ENCODE measurements at places on chromosomes 5 and 9.
A peak's percentile ranks its signal among the peaks of the same experiment; 100 is the strongest.

DNA sequence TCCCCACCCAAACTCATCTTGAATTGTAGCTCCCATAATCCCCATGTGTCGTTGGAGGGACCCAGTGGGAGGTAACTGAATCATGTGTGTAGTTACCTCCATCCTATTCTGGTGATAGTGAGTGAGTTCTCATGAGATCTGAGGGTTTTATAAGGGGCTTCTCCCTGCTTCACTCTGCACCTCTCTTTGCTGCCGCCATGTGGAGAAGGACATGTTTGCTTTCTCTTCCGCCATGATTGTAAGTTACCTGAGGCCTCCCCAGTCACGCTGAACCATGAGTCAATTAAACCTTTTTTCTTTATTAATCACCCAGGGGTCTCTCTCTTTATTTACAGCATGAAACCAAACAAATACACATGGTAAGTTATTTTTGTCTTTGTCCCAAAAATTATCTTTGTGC lies 726.1 kb downstream of the CDH18 start:
- DNase-seq, result no peak

DNA sequence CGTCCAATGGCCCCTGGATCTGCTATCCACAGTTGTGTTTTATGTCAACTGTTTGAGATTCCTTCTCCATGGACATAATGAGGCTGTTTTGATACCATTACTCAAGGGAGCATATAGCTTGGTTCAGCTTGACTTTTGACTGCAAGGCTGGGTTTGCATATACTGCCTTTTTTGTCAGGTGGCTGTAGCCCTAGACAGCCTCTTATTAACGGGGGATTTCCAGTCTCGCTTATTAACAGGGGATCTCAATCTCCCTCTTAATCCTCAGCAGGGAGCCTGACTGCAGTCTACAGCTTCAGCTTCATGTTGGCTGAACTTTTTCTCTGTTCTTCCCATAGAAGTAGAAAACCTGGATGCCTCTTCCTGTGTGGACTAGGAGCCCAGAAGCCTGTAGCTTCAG lies 73.7 kb upstream of the TNC start:
- no peak for DNase-seq

- no peak for DNase-seq
Observed at GRCh38 chr5:167649471-167649870, 642.0 kb upstream of the WWC1 start.

- no peak for DNase-seq
Observed at GRCh38 chr5:132251220-132251725, 6.2 kb upstream of the PDLIM4 start.

GRCh38 chr9:20650750-20651299 lies 28.5 kb upstream of the MLLT3 start:
- no peak for DNase-seq

DNA sequence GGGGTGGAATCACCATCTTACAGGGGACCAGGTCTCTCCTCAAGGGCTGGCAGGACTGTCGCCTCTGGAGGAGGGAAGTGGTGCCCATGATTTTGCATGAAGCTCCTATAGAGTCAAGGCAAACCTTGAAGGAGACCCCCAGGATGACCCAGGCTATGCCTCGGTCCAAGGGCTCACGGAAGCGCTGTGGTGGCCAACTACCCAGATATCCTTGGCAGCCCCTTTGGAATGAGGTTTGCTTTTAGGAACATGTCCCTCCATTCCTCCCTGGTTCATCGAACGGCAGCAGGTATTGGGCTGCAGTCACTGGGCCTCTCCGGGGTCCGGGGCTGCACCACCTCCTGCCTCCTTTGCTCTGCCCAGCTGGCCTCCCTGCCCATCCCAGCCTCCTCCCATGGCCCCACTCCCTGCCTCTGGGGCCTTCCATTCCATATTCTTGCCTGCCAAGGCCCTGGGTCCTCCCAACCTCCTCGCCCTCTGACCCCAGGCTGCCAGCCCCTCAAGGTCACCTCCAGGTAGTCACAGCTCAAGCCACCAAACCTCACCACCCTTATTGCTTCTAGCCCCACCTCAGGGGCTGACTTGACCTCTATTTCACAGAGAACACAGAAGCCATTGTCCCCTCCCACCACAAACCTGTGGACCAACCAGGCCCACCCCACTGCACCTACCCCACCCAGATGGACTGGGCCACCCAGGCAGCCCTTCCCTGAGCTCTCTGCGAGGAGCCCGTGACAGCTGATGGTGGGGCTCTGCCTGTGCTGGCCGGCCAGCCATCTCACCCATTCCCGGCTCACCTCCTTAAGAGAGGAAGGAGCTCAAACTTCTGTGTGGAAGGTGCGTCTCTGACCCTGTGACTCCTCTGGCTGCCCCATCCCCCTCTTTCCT lies 3.6 kb upstream of the IL3 start:
- DNase-seq, result no peak

DNA sequence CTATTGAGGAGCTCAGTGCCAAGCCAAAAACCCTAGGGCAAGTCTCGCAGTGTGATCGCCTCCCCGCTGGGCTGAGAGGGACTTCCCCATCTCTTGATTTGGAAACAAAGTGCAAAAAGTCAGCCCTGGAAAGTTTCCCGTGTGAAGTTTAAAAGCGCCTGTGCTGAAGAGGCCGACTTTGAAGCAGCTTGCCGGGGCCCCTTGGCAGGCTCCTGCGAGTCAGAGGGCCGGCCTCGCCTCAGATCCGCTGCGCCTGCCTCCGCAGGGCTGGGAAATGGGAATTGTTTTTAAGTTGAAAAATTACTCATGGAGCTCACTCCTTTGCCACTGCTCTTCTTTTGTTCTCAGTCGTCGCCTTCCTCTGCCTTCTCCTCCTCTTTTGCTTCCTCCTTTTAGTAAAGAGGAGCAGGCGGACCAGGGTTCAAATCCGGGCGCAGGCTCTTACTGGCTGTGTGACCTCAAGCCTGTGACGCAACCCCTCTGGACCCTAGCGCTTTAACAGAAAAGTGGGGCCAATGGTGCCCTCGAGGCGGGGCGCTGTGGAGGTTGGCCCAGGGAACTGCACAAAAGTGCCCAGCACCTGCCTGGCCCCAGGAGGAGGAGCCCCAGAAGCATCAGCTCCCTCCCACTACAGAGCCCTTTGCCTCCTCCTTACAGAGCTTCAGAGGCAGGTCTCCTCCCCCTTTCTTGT lies 14.7 kb upstream of the LHX2 start:
- DNase-seq, result no peak

GRCh38 chr5:10825897-10826644 lies 65.0 kb upstream of the DAP start:
- no peak for DNase-seq

DNA sequence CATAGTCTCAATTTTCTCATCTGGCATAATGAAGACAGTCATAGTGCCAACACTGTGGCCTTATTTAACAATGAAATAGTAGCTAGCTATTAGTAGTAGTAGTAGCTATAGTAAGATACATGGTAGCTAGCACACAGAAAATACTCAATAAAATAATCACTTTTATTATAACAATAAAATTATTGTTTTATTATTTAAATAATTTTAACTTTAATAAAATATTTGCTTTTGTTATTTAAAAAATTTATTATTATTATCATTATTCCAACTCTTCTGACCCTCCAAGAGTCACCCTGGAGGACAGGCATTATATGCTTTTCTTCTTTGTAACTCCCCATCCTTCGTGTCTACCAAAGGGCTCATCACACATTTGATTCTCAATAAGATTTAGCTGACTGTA lies 252.1 kb downstream of the TRIM32 start:
- DNase-seq, result no peak

- DNase-seq, result peak; percentile 19
Observed at GRCh38 chr9:82570226-82570625, 492.7 kb downstream of the RASEF start.

DNA sequence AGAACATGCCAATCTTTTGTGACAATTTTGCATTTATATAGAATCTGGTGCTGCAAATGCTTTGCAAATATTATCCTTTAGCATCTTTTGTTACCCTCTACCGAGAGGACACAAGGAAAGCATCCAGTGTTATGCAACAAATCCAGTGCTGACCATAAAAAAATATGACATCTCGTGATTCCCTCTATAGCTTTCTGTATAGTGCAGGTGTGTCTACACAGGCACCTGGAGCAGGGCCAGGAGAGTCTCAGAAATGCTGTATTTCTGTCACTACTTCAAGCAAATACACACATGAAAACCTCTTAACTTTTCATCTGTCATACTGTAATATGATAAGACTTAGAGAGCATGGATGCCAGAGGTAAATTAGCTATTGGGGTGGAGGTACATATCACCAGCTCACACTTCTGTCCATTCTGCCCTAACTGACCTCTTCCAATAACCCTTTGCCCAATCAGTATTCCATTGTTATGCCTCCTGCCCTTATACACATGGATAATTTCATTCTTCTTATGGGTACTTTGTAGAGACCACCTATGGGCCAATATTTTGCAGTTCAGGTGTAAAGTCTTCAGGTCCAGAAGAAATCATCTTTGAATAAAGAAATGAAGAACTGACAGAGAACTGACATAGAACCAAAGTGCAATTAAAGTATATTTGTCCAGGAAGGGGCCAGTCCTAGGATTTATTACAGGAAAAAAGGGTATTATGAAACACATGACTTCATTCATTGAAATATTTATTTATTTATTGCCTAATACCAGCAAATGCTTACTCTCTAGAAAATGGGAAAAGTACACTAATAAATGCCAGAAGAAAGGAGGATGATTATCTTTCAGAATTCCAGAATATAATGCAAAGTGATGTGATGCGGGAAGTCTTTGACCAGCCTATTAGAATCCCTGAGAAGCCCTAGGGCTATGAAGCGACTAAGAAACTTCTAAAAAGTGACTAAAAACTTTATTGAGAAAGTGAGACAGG lies 106.5 kb downstream of the EPB41L4A start:
- DNase-seq, result no peak

DNA sequence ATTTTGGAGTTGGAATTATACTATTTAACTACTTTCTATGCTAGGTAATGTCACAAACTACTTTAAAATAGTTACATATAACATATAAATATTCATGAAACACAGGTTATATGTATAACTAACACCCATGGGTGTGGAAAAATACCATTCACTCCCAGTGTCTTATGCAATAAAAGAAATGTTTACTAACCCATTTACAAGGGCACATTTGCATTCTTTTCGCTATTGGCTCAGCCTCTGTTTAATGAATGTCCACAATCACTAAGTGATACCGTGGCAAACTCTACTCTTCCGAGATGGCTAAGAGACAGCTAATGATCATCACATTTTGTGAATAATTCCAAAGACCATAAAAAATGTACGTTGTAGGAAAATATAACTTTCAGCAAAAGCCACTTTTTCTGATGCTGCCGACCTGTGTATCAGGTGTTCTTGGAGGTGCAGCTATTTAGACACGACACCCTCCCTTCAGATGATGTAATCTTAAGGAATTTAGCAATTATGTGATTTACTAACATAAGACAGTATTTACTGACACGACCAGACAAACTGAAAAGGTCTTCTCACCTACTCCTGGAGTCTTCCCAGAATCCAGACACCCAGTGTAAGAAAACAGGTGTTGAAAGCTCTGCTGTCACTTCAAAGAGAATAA lies 121.7 kb upstream of the FAM120A start:
- DNase-seq, result peak; percentile 60

DNA sequence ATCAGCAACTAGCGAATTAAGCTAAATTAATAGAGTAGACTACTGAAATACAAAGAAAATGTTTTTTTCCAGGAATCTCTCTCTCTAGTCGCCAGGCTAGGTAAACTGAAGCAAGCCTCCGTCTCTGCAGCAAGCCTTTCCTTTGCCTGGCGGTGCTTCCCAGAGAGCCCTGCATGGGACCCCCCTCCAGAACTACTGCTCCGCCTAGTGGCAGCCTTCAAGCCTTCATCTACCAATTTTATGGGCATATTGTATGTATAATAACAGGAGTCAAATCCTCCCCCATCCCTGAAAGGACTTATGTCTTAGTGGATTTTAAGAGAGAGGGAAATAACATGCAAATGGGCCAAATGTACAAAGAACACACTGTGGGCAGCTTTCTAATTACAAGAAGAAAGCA lies 241.9 kb downstream of the SAXO1 start:
- no peak for DNase-seq

DNA sequence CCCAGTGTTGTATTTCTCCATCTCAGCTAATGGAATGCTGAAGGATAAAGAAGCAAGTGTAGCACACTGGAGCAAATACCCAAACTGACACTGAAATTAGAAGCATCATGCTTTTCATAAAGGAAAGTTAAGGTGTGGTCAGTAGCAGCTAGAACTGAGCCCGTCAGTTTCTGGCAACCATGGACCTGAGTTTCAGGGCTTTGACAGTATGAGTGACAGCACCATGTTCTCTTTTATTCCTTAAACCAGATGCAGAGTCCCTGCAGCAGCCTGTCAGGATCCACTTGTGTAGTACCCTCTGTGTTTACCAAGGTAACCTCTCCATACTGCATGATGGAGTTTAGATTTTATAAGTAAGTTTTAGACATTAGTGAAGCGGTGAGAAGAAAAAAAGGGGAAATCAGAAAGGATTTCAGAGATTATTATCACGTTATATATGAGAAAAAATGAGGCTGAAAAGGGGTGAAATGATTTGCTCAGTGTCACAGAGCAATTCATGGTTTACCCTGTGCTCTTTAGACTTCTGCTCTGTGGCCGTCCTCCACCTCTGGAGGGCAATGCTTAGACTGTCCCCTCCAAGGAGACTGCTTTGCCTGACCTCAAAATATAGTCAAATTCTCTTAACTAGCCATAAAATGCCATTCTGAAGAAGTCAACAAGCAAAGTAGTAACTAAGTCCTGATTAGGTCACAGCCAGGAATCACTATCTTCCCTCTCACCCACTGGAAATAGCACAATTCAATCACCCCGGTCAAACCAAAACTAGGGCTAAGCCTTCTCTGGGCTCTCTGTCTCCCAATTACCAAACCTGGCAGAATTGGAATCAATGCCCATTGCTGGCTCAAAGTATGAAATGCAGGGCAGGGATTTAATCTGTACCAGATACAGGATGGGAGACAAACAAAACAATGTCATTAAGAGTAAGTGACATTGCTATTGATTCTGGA lies 10.5 kb upstream of the MYOT start:
- no peak for DNase-seq

DNA sequence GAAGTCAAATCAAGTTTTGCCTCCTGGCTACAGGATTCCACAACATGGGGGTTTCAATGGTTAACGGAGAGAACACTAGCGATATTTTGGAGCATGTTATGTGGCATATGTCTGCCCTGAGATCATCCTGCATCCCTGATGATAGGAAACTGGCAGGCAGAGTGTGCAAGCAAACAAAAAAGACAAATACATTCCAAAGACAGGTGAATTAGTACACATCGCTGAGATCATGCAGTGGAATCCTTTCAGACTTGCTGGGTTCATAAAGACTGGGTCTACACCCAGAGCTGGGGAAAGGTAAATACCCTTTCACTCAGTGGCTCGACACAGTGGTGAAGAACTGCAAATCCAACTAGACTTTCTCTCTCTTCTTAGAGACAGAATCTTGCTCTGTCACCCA lies 286.5 kb downstream of the EFNA5 start:
- no peak for DNase-seq

DNA sequence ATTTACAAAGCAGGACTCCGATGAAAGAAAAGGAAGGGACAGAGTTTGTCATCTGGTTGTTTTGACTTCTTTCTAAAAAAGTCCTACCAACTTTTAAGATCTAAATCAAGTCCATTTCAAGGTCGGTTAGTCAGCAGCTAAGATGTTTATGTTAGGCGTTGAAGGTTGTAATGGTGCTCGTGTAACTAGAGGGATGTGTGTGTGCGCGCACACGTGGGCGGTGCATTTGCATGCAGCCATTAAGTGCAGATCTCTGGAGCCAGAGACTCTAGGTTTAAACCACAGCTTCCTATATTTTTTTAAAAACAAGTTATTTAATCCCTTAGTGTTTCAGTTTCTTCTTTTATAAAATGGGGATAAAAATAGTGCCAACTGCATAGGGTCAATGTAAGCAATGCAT lies 77.0 kb upstream of the SMIM32 start:
- DNase-seq, result no peak

GRCh38 chr5:56415356-56415765 lies 182.2 kb upstream of the ANKRD55 start:
- DNase-seq, result no peak

All from RWPE1 (cell line).